ENCODE measurements at places on chromosomes 6 and 20.

DNA sequence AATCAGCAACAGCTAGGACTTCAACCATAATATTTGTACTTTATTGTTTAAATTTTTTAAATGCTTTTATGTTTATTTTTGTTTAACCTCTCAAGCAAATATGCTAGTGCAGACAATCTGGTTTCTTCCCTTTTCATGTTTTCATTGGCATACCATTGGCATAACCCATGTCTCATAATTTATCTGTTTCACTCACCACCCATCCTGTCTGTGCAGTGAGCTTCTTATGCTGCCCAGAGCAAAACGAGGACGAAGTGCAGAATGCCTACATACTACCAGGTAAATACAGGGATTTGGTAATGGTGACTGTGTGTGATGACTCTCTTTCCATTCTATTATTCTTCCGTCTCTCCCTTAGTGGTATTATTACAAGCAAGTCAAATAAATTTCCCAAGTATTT lies 361.4 kb upstream of the KCNQ5 start:
- DNase-seq, result no peak

DNA sequence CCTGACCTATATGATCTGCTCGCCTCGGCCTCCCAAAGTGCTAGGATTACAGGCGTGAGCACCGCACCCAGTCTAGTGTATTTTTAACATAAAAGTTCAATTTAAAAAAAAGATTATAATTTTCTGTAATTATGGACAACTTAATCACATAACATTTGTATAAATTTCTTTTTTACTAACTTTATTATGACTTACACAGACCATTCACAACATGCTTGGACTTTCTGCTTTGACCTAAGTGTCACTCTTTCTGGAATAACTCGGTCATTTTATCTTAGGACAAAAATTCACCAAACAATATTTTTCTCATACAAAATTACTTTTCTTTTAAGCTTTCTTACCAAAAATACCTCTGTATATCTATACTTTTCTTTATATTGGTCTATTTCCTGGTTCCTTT lies 15.4 kb upstream of the IL22RA2 start:
- no peak for DNase-seq

DNA sequence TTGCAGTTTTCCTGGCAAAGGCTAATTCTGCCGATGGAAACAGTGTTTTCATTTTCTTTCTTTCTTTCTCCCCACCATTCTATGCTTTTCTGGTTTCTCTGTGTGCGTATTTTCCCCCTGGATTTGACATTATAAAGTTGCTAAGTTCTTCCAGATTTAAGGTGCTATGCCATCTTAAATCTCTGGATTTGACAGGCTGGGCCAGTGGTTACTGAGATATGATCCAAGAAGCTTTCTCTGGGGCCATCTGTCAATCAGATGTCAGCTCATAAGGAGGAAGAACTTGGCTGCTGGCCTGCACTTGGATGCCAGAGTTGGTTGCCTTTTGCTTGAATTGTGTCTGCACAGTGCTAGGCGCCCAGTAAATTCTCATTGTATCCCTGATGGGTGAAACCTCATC lies 39.7 kb downstream of the SLC2A10 start:
- no peak for DNase-seq

- no peak for DNase-seq
These were observed 173.0 kb downstream of the AIG1 start for GRCh38 chr6:143233554-143234285.

DNA sequence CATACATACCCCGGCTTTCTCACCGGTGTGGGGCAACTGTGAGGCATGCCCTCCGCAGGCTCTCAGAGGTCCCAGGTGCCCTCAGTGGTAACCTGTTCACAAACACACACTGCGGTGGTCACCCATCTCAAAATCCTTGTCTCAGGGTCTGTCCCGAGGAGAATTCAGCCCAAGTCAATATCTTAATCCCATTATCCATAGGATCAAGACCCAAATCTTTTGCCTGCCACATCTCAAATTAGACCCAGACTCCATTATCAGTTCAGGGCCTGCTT lies 140.8 kb downstream of the CDC5L start:
- no peak for DNase-seq

Data from CD4-positive, alpha-beta T cell treated with Interleukin-12 subunit alpha and Interleukin-12 subunit beta, for 1 hour (primary cell).